Epithelial cell of prostate (primary cell): ENCODE measurements at places on chromosomes 13 and 19.

GRCh38 chr13:94662274-94662945 is 49.9 kb downstream of the SOX21 start:
- DNase-seq = no peak

GRCh38 chr13:51488212-51488611 is 35.4 kb upstream of the INTS6 start:
- peak; percentile 27 for DNase-seq

GRCh38 chr13:31105020-31105795 is 56.5 kb downstream of the HSPH1 start:
- DNase-seq = no peak

GRCh38 chr13:91078093-91078679 is 269.3 kb upstream of the MIR17HG start:
- DNase-seq = no peak

DNA sequence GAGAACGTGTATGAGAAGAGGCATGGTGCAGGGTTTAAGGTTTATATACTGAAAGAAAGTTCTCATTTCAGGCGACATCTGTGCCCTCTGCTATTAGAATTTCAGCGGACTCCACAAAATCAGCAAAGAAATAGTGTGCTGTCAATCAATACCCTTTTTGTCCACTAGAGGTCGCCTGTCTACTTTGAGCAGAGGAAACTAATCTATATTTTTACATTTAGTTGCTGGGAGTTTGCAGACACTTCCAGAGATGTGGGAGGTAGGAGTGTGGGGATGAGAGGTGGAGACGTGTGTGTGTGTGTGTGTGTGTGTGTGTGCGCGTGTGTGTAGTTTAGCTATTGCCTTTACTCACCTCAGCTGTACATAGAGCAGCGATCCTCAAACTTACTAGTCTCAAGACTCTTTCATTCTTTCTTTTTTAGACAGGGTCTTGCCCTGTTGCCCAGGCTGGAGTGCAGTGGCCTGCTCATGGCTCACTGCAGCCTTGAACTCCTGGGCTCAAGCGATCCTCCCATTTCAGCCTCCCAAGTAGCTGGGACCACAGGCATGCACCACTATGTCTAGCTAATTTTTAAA is 9.7 kb downstream of the INAFM1 start:
- no peak for DNase-seq

- DNase-seq = no peak
Observed at GRCh38 chr19:54952591-54953344, 5.4 kb upstream of the NLRP7 start.

GRCh38 chr13:110306340-110306959 is 507 bp downstream of the COL4A1 start:
- no peak for DNase-seq

DNA sequence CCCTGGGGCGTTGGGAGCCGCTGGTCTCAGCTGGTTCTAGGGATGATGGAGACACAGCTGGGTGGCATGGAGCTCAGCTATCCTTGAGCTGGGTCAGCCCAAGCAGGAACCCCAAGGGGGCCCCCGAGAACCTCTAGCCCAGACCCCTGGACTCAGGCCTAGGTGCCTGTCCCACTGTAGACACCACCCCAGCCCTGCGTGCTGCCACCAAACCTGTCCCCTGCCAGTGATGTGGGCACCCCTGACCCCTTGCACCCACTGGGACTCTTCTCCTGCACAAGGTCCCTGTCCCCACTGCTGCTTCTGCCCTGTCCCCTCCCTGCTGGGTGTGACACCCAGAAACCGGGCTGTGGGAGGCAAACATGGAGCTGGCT is 26.8 kb downstream of the CEBPA start:
- DNase-seq = no peak

- no peak for DNase-seq
Observed at GRCh38 chr13:32822771-32823170, 193.5 kb upstream of the KL start.

DNA sequence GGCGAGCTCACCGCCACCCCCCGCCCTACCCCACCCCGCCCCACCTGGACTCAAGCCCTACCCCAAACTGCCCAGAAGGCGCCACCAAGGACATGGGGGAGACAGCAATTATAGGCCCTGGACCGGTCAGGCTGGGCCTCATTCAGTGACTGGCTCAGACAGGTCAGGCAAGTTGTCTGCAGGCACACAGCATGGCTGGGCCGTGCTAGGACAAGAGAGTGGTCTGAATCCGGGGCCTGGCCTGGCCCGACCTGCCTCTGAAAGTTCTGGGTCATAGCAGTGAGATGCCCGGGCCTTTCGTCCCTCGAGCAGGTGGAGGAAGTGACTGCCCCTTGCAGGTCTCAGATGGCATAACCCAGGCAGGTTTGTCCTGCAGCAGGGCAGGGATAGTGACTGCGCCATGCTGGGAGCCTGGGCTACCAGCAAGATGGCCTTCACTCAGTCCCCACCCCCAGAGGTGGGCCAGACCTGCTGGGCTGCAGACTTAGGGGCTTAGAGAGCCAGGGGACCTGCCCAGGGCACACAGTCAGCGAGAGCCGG is 21.0 kb downstream of the COMP start:
- no peak for DNase-seq

GRCh38 chr19:19628501-19629134 is 598 bp upstream of the LPAR2 start:
- peak; percentile 69 for DNase-seq
